ENCODE measurements at places on chromosomes 3 and 15.

GRCh38 chr3:123780656-123781055, 103.5 kb downstream of the MYLK start:
- DNase-seq = no peak

DNA sequence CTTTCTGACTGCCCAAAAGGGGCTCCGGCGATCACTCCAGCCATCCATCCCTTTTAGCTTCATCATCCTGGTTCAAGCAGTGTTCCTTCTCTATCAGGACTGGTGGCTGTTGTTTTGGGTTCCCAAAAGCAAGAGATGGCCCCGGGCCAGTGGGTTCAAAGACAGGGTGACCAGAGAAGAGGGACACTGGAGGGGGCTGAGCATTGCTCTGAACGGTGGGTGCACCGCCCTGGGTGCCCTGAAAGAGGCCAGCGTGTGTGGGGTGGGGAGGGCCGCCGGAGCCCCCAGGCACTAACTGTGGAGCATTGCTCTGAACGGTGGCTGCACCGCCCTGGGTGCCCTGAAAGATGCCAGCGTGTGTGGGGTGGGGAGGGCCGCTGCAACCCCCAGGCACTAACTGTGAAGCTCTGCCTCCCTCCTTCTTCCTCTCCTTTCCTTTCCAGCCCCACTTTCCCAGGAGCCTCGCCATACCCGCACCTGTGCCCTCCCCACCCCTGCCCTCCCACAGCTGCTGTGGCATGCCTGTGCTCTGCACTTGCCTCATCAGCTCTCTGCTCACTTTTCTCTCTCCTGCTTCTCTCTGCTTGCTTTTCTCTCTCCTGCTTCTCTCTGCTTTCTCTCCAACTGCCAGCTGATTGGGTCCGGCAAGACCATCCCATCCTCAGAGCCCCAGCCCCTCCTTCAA, 37.4 kb upstream of the OR4F6 start:
- no peak for DNase-seq

DNA sequence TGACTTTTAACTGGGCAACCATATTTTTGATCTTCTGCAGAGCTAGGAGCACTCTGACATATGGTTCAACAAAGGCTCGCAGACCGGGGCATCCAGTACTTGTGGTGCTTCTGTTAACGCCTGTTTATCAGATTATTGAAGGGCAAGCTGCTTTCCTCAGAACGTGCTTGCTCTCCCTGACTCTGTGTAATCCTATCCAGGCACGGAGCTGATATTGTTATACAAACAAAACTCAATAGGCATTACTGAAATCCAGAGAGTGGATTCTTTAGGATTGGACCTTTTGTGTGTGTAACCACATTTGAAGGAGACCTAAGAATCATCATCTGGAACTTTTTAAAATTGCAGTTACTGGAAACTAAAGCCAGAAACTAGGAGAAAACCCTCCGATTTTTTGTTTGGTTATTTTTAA, 246.5 kb downstream of the PTPRG start:
- DNase-seq = no peak

DNA sequence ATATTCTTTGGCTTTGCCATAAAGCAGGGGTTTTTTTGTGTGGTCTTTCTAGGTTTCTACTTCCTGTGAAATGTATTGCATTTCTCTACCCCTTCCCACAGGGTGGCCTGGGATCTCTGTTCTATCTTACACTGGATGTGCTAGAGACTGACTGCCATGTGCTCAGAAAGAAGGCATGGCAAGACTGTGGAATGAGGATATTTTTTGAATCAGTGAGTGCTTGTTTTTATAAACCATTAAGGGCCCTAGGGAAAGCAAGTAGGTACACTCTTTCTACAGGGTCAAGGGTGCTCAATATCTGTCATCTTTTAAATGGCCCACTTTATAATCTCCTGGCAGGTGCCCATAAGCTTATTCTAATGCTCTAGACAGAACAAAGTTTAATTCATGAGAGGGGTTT, 730 bp downstream of the FETUB start:
- no peak for DNase-seq

DNA sequence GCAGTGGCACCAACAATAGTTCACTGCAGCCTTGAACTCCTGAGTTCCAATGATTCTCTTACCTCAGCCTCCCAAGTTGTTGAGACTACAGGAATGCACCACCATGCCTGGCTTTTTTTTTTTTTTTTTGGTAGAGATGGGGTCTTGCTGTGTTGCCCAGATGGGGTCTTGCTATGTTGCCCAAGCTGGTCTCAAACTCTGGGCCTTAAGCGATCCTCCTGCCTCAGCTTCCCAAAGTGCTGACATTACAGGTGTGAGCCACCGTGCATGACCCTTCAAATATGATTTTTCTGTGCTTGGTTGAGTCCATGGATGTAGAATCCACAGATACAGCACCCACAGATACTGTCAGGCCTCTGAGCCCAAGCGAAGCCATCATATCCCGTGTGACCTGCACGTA, 30.2 kb upstream of the IDH2 start:
- no peak for DNase-seq

GRCh38 chr15:84812842-84813241, 4.3 kb upstream of the ALPK3 start:
- DNase-seq = no peak

GRCh38 chr3:53817809-53818208, 28.4 kb downstream of the CHDH start:
- no peak for DNase-seq

GRCh38 chr3:148077318-148077923, 620.3 kb upstream of the AGTR1 start:
- DNase-seq = no peak

GRCh38 chr15:66215811-66216210, 37.7 kb downstream of the MEGF11 start:
- no peak for DNase-seq

- DNase-seq = no peak
Observed at GRCh38 chr15:83928392-83928734, 274.4 kb downstream of the ADAMTSL3 start.

DNA sequence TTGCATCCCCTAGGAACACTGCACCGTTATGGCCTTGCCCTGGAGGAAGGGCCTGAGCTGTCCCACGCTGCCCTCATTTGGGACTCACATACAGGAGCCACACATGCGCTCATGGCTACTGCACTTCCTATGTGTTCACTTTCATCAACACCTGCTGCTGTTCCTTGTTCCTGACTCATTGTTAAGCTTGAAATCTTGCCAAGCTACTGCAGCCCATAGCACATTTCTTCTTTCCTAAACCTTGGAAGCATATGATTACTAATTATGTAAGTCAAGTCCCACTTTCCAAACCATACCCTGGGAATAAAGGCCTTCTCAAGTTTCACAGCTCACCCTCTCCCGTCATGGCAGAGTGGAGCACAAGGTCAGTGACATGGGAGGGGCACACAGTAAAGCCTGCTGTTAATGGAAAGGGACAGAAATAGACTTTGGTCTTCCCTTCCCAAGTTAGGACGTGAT, 307.9 kb downstream of the CLSTN2 start:
- no peak for DNase-seq

DNA sequence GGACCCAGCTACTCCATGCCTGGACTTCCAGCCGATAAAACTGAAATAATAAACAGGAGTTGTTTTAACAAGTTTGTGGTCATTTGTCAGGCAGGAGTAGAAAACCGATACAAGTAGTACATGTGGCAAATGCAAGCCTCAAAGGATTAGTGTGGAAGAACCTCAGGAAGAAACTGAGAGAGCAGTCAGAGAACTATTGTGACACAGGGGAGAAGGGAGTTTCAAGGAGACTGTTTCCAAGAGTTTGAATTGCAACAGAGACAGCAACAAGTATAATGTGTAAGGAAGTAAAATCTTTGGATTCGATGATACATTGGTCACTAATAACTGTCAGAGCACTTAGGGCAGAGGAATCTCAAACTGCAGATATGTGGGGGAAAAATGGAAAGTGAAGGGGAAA, 450.6 kb upstream of the ARHGEF26 start:
- DNase-seq = no peak

DNA sequence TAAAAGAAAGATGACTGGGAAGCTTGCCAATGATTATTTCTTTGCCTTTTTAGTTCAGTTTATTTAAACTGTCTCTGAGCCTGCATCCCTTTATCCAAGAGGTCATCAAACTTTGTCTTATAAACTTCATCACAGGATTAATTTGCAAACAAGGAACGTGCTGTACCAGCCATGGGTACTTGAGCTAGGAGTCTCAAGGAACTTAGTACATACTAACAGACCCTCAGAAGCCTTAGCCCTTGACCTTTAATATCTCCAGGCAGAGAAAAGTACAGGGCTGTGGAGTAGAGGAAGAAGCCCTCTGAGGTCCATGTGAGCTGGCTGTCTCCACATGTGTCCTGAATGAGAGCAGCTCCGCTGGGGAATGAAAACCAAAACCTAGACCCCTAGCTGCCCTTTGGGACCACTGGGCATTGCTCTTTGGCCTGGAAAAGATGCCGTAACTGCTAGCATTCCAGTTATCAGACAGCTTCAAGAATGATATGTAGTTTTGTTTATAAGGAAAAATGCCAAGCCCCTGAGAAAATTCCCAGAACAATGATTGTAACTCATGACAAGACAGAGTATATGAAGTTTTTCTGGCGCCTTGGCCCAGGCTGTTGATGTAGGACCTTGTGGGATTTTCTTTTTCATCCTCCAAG, 92.1 kb downstream of the ASB7 start:
- DNase-seq = no peak
